ENCODE measurements at places on chromosomes 1 and 21.

- DNase-seq = no peak
Observed at GRCh38 chr1:207747627-207748492, 4.0 kb upstream of the CD46 start.

DNA sequence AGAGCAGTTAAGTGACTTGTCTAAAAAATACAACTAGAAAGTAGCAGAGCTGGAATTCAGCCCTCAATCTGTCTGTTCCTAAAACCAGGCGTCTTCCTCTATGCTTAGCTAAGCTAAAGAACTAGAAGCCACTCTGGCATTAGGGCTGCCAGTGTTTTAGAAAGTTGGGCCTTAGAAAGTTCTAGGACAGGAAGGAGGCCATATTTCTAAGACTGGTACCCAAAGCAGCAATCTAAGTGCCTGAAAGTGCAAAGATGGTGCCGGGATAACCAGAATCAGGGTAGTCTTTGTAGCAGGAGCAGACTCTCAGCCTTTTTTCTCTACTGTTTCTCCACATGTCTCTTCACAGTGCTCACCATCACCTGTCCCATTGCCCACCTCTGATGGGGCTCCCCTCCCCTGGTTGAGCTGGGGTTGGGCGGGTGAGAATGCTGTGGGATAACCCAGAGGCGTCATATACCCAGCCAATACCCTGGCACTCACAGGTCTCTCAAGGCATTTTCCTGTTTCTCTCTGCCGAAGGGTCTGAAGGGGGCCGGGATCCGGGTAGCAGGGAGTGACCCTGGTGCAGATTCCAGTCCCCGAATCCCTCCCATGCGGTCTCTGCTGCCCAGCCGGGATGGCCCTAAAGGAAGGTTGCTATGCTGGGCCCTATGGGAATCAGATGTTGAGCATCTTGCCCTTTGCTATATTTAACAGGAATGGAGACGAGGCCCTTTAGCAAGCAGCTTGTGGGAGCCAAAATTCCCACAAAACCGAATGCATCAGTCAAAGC, 1.1 kb upstream of the RCSD1 start:
- peak; percentile 52 for DNase-seq

- DNase-seq = no peak
Observed at GRCh38 chr1:159187033-159187432, 15.6 kb downstream of the CADM3 start.

GRCh38 chr21:31850886-31851285, 21.9 kb upstream of the HUNK start:
- DNase-seq = peak; percentile 32

- DNase-seq = no peak
Observed at GRCh38 chr1:92356956-92357355, 58.1 kb downstream of the RPAP2 start.

DNA sequence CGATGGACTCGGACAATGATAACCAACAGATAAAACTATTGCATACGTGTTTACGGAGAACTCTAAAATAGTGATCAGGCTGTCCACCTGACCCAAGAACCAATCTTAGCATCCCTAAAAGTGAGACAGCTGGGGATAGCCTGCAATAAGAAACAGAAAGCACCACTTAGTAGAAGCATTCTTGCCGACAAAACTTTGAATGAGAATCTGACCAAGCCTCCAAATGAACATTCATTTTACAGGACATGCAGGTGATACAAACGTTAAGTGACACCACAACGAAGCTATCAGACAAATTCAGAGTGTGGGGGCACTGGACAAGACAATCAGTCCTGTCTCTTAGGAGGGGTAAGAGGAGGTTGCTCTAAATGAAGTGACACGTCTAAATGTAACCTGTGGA, 1.2 kb downstream of the PSMG1 start:
- DNase-seq = no peak

DNA sequence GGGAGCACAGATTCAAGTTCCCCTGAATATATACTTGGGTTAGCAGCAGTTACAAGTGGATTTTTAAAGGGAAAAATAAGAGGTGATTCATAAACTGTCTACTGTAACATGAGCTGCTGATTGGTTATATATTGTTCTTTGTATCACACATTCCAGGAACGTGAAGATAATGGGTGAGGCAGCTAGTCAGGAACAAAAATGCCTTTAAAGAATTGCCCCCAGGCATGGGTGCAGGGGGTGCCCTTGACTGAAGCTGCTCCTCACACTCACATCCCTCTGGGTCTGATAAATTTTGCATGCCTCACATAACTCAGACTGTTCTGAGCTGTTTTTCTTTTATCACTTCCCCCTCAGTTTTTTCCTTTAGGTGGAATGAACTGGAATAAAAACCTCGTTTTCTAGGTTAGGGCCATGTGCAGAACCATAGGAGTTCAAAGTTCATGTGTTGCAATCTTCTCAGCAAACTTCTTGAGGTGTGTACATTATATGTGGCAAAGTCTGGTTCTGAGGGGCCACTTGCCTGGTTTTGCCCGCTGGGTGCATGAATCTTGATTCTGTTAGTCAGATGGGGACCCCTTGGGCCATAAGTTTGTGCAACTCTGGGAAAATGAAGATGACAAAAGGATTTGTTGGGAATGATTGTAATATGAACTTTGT, 21.1 kb downstream of the TBX19 start:
- peak; percentile 87 for DNase-seq

- no peak for DNase-seq
Observed at GRCh38 chr1:109824349-109825115, 60.8 kb upstream of the EPS8L3 start.

GRCh38 chr1:9822490-9822889, 1.3 kb downstream of the CLSTN1 start:
- DNase-seq = no peak

DNA sequence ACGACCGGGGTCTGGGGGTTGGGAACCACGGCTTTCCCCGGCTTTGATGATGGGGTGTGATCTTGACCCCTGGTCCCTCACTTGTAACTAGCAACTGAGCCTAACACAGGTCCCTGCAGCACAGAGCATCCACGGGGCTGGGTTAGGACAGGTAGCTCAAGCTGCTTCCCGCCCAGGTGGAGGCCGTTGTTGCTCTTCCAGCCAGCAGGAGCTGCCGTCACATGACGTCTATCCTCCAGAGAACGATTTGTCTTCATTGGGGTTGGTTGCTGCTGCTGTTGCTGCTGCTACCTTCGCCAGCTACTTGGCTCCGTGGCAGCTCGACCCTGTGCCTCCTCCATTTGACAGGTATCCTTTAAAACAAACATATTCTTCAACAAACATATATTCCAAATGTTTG, 74.3 kb upstream of the ADAR start:
- DNase-seq = peak; percentile 29

GRCh38 chr1:54583871-54584270, 35.8 kb downstream of the ACOT11 start:
- DNase-seq = no peak

DNA sequence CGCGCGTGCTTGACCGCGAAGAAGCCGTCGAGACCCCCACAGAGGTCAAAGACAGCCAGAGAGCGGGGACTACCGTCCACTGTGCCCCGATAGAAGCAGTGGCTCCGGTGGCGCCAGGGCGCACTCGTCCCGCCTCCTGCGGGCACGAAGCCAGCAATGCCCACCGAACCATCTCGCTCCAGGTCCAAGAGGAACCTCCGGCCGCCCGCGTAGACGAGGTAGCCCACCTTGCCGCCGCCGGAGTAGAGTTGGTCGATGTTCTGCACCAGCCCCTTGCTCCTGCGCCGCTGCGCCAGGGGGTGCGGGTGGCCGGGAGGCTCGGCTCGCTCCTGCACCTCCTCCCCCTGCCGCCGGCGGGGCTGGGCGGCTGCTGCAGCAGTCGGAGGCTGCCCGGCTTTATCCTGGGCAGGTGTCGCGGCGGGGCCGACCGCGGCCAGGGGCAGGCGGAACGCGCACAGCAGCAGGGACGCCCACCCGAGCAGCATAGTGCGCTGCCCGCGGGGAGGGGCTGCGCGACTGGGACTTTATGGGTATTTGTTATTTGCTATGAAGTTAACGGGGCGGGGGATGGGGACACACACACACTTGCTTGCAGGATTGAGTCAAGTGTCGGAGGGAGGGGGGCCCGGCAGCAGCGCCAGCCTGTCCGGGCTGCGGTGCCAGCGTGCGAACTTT, 844 bp downstream of the ADAMTS5 start:
- peak; percentile 72 for DNase-seq

DNA sequence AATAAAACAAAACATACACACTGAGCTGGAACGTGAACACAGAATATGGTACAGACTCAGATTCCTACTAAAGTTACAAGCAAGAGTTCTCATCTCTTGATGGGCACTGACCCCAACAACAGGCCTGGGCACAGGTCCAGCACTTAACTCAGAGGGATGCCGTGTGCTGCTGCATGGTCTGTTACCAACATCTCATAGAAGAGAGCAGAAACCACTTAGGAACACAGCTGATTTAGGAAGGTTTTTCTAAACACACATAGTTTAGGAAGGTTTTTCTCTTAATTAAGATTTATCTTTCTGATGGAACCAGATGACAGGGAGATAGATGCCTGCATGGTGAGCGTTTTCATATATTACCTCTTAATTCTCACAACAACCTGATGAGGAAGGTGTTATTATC, 1.5 kb downstream of the GCLM start:
- peak; percentile 52 for DNase-seq

GRCh38 chr1:55204997-55205396, 10.2 kb downstream of the USP24 start:
- no peak for DNase-seq

- no peak for DNase-seq
Observed at GRCh38 chr1:39835935-39836594, 47.2 kb downstream of the TRIT1 start.

DNA sequence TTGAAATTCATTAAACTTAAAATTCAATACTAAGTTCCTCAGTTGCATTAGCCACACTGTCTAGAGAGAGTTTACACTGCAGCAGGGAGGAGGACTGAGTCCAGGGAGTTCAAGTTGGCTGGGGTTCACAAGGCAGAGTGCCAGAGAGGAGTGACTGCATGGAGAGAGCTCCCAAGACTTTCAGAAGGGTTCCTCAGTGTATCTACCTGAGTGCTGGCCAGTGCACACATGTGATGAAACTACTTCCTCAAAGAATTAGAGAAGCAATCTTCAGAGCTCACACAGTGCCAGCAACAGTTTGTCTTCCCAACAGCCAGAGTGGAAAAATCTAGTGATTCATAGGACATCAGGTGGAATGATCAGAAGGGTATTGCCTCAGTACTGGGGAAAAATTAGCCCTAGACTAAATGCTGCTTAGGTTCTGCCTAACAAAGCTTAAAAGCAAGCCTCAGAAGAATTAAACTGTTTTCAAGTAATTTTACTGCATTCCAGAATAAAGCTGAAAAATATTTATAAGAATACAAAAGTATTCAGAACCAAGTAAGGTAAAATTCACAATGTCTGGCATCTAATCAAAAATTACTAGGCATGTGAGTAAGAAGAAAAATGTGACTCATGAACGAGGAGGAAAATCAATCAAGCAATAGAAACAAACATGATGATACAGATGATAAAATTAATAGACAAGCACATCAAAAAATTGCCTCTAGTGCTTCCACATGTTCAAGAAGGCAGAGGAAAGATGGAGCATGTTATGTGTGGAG, 10.4 kb upstream of the WNT3A start:
- DNase-seq = no peak

DNA sequence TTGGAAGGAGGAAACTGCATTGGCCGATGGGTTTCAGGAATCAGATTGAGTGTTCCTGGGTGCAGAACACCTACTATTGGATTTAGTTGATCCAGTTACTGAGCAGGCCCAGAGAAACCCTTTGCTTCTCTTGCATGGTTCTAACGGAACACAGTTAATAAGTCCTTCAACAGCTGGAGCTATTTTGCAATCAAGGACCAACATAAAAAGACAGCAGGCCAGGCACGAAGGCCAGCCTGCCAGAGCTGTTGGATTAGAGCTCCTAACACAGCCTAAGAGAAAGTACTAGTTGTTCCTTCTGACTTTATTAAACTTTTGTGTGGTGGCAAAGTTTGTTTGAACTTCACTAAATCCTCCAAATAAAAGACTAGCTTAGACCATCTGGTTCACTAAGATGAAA, 148.0 kb upstream of the LMO4 start:
- no peak for DNase-seq

- no peak for DNase-seq
Observed at GRCh38 chr1:160797861-160798273, 1.9 kb downstream of the LY9 start.

DNA sequence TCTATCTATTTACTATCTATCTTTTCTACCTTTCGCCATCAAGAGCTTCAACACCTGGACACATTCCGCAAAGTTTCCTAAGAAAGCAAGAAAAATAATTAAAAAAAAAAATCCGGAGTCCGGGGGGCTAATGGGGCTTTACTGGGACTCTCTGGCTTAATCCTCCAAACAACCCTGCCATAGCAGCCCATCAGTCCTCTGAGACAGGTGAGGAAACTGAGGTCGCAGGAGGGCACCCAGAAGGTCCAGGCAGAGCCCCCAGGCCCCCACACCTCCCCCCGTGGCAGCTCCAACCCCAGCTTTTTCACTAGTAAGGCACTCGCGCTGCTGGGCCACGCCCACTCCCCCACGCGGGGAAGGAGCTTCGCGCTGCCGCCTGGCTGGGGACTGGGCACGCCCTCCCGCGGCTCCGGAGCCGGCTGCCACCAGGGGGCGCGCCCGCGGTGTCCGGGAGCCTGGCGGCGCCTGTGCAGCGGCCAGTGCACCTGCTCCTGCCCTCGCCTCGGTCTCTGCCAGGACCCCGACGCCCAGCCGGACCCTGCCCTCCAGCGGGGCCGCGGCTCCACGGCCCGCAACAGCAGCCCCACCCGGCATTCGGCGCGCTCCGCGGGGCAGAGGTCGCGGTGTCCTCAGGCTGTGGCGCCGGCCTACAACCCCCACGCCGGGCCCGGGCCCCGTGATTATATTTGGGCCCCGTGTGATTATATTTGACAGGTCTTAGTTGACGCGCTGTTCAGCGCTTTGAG, 54.1 kb upstream of the SAMD11 start:
- peak; percentile 83 for DNase-seq

GRCh38 chr1:47967864-47968555, 29.2 kb downstream of the TRABD2B start:
- DNase-seq = no peak

DNA sequence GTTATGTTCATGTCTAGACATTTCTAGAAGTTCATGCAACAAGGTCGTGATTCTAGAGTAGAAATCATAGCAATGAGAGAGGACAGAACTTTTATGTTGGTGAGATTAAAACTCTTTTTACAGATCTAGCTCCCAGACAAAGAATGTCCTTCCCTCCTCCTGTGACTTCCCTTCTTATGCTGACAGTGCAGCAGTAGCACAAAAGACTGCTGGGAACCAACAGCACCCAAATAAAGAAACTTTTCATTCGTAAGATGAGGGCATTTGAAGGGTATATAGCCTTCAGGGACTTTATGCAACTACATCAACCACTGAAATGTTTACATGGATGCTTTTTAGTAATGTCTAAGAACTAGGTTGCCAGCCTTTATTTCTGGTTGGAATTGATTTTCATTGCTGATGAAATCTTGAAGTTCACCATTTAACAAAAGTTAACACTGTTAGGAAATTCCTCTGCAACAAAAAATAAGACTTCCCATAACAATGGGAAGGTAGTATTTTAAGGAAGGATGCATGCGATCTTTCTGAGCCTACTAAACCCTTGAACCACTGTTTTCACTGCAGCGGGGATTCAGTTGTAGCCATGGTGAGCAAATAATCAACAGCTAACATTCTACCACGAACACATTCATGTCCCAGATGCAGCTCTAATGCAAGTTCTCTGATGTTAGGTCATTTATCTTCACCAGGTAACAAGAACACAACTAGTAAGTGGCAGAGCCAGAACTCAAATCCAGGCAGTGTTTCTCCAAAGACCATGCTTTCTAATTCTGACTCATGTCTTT, 672.8 kb downstream of the PTPRC start:
- no peak for DNase-seq

GRCh38 chr1:28718166-28718565, 18.6 kb upstream of the YTHDF2 start:
- DNase-seq = no peak

All from islet precursor cell (in vitro differentiated cells).